ENCODE measurements at places on chromosomes 12 and 14. TPM values are rescaled to one million over a fixed set of nuclear protein-coding genes. Genes with fewer than 3 reads are reported as not detected.

DNA sequence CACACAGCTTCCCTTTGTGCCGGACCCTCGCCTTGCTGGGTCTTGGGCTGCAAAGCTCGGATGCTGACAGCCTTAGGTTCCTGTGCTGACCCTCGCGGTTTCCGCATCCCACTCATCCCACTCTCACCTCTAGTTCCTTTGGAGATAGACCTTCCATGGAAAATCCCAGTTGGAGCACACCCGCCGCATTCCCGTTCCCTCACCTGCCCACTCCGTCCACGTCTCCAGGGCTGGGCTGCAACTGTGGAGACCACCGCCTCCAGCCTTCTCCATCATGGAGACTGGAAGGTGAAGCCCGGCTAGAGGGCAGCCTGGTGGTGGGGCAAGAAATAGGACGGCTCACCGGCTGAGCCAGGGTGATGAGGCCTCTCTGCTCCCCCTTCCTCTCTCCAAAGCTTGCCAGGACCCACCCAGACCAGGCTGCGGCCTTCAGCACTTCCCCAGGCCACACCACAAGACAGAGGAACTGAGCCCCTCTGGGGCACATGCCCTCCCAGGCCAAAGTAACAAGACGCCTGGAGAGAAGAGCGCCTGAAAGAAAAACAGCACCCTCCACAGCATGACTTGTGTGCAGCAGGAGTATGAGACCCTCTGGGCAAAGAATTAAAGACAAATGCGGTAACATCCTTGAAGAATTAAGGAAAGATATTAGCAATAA lies 15.0 kb downstream of the TMEM121 start:
- DNase-seq: no peak
- H3K36me3 ChIP-seq: no peaks in the 10 kb centered on the region
- H3K4me1 ChIP-seq: no peaks in the 10 kb centered on the region
- no peak overlapping the region for H3K27ac ChIP-seq

OLR1 gene
- not detected for total RNA-seq

DNA sequence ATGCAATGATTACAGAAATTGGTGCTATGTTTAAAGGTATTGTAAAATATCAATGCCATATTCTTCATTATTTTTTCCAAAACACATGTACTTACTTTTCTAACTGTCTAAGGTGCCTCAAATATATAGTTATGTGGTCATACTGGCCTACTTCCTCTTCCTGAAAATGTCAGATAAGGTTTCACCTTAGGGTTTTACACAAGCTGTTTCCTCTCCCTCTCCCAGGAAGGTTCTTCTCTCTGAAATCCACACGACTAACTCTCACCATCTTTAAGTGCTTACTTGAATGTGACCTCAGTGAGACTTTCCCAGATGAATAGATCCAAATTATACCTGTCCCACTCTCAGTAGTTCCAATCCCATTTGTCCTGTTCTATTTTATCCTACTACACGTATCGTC lies 11.6 kb upstream of the CLEC4D start:
- H3K27ac ChIP-seq: no peak overlapping the region
- peaks cover 7% of the 10 kb centered on the region for H3K27me3 ChIP-seq
- H3K4me3 ChIP-seq: no peak overlapping the region
- DNase-seq: no peak
- H3K4me1 ChIP-seq: peaks cover 4% of the 10 kb centered on the region
- no peaks in the 10 kb centered on the region for H3K36me3 ChIP-seq

- H3K27ac ChIP-seq: no peak overlapping the region
- peaks cover 11% of the 10 kb centered on the region for H3K4me1 ChIP-seq
- DNase-seq: no peak
- no peaks in the 10 kb centered on the region for H3K36me3 ChIP-seq
- peaks cover 48% of the 10 kb centered on the region for H3K27me3 ChIP-seq
- H3K4me3 ChIP-seq: no peak overlapping the region
These were observed 1.1 kb upstream of the C14orf132 start for GRCh38 chr14:96037891-96038557.

KRT3 gene
- total RNA-seq: not detected

ARHGEF25 gene
- total RNA-seq: 1.2 TPM

DNA sequence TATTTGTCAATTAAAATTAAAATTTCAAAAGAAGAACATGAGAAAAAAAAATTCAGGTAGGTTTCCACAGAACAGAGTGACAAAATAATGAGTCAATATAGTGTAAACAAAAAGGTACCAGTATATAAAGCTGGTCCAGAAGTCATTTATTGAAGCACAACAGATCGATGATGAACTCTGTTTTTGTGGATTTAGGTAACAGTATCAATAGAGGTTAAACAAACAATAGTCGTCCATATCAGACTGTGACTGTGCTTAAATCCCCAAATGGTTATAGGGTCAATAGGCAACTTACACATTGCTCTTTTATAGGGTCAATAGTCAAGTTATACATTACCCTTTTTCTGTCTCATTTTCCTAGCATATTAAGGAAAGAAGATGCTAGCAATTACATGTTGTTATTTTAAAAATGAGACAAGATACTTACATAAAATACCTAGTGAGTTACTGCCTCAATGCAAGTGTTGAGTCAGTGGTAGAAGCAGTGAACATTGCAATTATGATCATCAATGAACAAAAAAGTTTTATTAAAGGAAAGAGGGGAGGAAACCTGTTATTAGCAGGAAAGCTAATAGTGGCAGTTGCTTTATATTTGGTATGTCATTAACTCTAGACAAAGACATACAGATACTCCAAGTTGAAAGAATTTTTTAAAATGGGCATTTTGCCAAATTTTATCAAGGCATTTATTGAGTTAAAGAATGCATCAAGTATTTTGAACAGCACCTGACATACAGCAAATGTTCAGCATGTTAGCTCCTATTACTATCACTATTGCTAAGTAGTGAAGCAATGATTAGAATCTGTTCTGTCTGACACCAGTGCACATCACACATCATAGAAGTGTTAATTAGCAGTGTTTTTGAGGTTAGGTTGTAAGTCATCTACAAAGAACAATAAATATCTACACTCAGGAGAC lies 102.9 kb downstream of the CCER1 start:
- H3K27ac ChIP-seq: no peak overlapping the region
- no peaks in the 10 kb centered on the region for H3K36me3 ChIP-seq

DNA sequence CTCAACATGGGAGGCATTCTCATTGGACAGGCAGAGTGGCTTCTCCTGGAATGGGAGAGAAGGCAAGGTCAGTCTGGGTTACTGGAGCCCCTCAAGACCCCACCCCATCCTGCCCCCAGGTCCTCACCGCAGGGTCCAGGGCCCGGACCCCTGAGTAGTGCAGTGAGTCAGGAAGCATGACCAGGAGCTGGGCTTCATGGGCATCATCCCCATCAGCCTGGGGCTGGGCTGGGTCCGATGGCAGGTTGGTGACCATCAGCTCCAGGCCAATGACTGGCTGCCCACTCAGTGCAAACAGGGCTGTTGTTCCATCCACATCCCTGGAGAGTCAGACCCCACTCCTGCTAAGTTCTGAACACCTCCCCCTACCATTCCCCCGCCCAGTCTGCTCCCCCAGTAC lies 13.1 kb downstream of the ITGA7 start:
- H3K36me3 ChIP-seq: no peaks in the 10 kb centered on the region
- H3K27me3 ChIP-seq: no peaks in the 10 kb centered on the region
- H3K27ac ChIP-seq: no peak overlapping the region
- no peak overlapping the region for H3K4me3 ChIP-seq

ANKS1B gene
- not detected for total RNA-seq

GRCh38 chr12:12366701-12367481 lies 10.0 kb downstream of the BORCS5 start:
- H3K4me3 ChIP-seq: no peak overlapping the region
- DNase-seq: no peak
- peaks cover 37% of the 10 kb centered on the region for H3K4me1 ChIP-seq
- no peak overlapping the region for H3K27ac ChIP-seq

SERPINA4 gene
- not detected for total RNA-seq

GRCh38 chr12:132204063-132204792 lies 60.0 kb downstream of the NOC4L start:
- peaks cover 6% of the 10 kb centered on the region for H3K4me1 ChIP-seq
- no peaks in the 10 kb centered on the region for H3K36me3 ChIP-seq
- peaks cover 26% of the 10 kb centered on the region for H3K27me3 ChIP-seq
- no peak for DNase-seq
- H3K27ac ChIP-seq: no peak overlapping the region

CLEC1B gene
- total RNA-seq: not detected

DNA sequence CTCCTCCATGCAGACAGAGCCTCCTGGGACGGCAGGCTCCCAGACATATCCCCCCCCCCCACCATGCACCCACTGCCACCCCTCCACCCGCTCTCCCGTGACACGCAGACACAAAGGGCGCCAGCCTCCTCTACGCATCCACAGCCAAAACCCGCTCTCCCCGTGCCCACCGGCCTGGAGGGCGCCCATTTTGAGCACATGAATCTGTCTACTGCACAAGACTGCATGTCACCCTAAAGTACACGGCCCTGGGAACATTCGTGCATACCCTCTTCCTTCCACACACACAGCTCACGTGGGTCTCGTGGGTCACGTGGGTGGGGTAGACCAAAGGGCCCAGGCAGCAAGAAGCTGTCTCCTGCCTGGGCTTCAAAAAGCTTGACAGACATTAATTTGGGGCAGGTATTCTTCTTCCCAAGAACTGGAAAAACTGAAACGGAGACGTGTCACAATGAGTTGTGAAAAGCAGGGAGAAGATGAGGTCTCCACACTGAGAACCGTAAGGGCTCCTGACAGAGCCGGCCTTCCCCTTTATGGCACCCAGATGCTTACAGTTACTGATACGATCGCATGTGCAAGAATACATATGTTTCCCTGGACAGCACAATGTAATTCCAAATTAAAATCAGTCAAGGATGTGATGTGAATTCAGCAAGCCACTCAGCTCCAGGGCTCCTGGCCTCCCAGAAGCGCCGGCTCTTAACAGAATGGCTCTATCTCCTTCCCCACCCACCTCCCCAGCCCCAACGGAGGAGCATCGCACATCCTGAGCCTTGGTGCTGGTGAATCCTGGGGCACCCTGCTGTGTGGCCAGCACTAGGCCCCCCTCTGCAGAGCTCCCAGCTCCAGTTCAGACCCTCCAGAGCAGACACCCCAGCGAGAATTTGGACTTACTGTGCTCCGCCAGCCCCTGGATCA lies 1.9 kb downstream of the TGFB3 start:
- DNase-seq: no peak
- H3K36me3 ChIP-seq: peaks cover 2% of the 10 kb centered on the region
- H3K27ac ChIP-seq: no peak overlapping the region
- no peaks in the 10 kb centered on the region for H3K27me3 ChIP-seq
- H3K4me1 ChIP-seq: peaks cover 33% of the 10 kb centered on the region

BIN2 gene
- total RNA-seq: 39.5 TPM

GRCh38 chr14:73461478-73462047 lies 3.2 kb upstream of the NUMB start:
- no peak overlapping the region for H3K27ac ChIP-seq
- peaks cover 4% of the 10 kb centered on the region for H3K36me3 ChIP-seq
- no peak for DNase-seq
- H3K4me1 ChIP-seq: peaks cover 52% of the 10 kb centered on the region
- H3K27me3 ChIP-seq: no peaks in the 10 kb centered on the region

GRCh38 chr12:48351022-48351708 lies 446 bp upstream of the ZNF641 start:
- peaks cover 15% of the 10 kb centered on the region for H3K36me3 ChIP-seq
- H3K27me3 ChIP-seq: no peaks in the 10 kb centered on the region
- H3K4me1 ChIP-seq: peaks cover 22% of the 10 kb centered on the region
- H3K4me3 ChIP-seq: peak overlapping the region; percentile 69

- H3K27me3 ChIP-seq: no peaks in the 10 kb centered on the region
- peak; percentile 35 for DNase-seq
- no peak overlapping the region for H3K27ac ChIP-seq
- no peaks in the 10 kb centered on the region for H3K4me1 ChIP-seq
- H3K4me3 ChIP-seq: no peak overlapping the region
These were observed 177.0 kb upstream of the PRMT8 start for GRCh38 chr12:3313675-3314663.

DEGS2 gene
- 3.1 TPM for total RNA-seq

GRCh38 chr12:45582536-45582935 lies 147.0 kb upstream of the ARID2 start:
- no peak overlapping the region for H3K4me3 ChIP-seq
- H3K4me1 ChIP-seq: peaks cover 7% of the 10 kb centered on the region
- H3K27ac ChIP-seq: no peak overlapping the region
- no peaks in the 10 kb centered on the region for H3K36me3 ChIP-seq

MYF5 gene
- total RNA-seq: not detected

KRT75 gene
- total RNA-seq: not detected

- no peak overlapping the region for H3K4me3 ChIP-seq
- no peaks in the 10 kb centered on the region for H3K27me3 ChIP-seq
- no peaks in the 10 kb centered on the region for H3K36me3 ChIP-seq
- DNase-seq: no peak
- no peak overlapping the region for H3K27ac ChIP-seq
- H3K4me1 ChIP-seq: no peaks in the 10 kb centered on the region
These were observed 92.6 kb upstream of the MAP1LC3B2 start for GRCh38 chr12:116466536-116466935.

GRCh38 chr14:100616854-100617409 lies 29.7 kb upstream of the BEGAIN start:
- no peak overlapping the region for H3K27ac ChIP-seq
- peaks cover 8% of the 10 kb centered on the region for H3K4me1 ChIP-seq
- no peak overlapping the region for H3K4me3 ChIP-seq
- H3K36me3 ChIP-seq: no peaks in the 10 kb centered on the region
- no peak for DNase-seq
- peaks cover 2% of the 10 kb centered on the region for H3K27me3 ChIP-seq

DNA sequence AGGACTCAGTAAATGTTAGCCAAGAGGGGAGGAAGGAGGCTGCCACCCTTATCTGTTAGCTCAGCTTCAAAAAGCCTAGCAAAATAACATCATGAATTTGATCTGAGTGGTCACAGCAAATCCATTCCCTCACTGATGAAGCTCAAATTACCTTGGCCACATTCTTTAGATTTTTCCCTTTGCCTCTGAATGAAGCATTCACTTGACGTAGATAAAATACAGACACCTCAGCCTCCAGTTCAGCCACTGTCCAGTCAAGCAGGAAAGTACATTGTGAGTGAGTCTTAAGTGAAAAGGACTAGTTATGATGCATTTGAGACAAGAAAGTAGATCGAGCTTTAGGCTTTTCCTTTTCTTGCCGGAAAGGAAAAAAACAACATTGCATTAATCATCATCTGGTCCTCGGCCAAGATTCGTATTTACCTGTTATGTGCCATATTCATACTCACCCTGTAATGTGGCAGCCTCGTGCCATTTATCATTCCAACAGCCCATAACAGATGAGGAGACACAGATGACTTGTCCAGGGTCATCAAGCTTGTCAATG lies 146.5 kb downstream of the ETV6 start:
- no peak overlapping the region for H3K27ac ChIP-seq
- no peaks in the 10 kb centered on the region for H3K27me3 ChIP-seq
- H3K4me1 ChIP-seq: peaks cover 14% of the 10 kb centered on the region
- DNase-seq: no peak
- peaks cover 8% of the 10 kb centered on the region for H3K36me3 ChIP-seq
